ENCODE measurements at places on chromosomes 6 and 20.

DNA sequence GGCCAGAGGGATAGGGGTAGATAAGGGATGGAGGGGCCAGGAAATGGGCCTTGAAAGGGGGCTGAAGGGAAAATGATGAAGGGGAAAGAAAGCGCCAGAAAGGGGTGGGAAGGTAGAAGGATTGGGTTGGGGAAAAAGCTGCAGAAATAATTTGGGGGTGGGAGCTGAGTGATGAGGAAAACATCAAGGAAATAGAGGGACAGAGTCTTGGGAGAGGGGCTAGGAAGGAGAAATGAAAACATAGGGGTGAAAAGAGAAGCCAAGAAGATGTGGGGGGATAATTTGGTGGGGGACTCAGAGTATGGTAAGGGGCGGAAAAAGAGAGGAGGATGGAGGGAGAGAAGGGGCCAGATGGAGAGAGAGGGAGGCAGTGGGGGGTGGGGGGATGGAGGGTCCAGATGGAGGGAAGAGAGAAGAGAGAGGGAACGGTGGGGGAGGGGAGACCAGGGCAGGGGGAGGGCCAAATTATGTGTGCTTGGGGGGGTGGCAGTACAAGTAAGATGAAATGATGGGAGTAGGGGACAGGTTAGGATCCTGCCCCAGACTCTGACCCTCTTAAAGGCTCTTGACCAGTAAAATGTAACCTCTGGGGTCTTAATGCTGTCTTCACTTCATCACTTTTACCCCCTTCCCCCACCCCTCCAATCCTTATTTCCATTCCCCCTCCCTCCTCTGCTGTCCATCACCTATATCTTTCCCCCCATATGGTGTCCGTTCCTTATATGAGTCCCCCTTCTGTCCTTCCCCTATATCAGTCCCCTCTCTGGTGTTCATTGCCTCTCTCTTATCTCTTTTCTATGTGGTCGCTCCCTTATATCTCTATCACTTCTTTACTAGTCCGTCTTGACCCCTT is 852 bp downstream of the SYNGAP1 start:
- DNase-seq, result no peak

DNA sequence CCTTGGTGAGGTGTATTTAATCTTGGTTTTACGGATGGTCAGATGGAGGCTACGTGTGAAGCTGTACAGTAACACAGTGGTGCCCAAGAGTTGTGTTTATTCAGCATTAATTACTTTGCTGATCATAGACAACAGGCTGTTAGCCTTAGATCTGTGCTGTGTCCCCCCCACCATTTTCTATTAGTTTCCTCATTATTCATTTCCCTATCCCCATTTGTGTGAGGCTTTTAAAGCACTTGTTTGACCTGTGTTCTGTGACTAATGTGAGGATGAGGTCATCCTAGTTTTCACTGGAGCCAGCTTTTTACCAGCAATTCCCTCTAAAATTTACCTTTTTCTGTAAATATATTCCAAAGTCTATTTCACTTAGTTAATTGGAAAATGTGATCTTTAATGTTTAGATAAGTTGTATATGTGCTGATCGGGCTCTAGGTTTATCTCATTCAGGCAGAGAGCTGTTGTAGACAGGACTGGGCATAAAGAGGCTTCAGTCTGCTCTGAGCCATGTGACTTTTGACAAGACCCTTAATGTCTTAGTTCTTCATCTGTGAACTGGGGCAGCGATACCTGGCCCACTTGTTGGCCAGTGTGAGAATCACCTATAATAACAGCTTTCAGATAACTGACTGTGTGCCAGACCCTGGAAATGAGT is 8.4 kb downstream of the MAPRE1 start:
- DNase-seq, result no peak

GRCh38 chr6:129844118-129844891 is 16.8 kb downstream of the TMEM244 start:
- no peak for DNase-seq

- no peak for DNase-seq
Measured at GRCh38 chr6:115241373-115241772, 819.3 kb downstream of the FRK start.

DNA sequence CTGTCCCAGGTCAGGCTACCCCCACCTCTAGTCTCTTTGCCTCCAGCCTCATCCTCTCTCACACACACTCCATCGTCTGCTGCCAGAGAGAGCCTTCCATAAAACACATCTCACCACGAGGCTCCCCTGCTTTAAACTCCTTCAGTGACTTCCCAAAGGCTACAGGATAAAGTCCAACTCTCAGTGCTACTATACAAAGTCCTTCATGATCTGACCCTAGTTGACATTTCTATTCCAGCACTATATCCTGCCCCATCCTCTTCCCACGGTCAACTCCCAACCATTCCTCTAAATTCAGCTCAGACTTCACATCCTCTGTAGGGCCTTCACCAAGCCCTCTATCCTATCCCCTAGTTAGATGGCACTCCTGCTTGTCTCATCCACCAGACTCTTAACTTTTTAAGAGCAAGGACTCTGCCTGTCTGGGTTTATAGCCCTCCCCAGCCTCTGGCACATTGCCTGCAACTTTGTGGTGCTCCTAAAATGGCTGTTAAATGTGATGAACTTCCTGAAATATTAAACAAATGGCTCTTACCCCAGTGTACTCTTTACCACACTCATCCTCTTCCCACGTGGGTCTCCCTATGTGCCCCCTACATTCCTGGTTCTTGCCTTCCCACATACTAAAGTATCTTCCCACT is 36.1 kb downstream of the KIF16B start:
- DNase-seq, result no peak

- DNase-seq, result no peak
Measured at GRCh38 chr20:62623488-62624324, 18.6 kb upstream of the SLCO4A1 start.

DNA sequence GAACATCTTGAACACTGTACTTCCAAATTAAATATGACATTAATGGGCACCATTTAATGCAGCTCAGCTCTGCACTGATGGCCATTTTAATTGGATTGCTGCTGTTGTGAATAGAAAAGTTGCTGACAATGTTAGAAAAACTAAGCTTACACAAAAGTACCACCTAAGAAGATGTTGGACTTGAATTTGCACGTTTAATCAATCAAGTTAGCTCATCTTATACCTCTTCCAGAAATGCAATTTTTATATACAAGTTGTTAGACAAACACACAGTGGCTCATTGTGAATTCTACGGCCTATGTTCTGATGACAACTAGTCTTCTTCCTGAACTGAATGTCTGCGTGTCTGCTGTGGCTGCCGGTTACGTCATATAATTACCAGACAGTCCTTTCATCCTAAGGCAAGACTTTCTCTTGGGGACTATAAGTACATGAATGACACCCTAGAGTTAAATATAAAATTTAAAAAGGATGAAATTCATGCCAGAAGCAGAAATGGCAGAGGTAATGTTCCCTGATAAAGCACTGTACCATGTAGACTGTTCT is 330.2 kb downstream of the EPM2A start:
- DNase-seq, result no peak

DNA sequence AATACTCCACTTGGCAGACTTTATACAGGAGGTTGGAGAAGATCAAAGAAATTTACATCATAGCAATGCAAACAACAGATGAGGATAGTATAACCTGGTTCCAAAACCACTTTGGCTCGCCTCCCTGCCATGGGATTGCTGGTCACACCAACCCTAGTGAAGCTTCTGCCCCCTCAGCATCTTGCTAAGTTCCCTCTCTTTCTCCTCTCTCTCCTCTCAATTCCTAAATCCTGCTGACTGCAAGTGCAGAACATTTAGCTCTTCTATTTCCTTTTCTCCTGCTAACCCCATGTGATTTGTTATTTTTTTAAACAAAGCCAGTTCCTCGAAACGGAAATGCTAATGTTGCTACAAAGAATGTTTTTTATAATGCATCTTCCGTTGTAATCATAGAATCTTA is 50.3 kb upstream of the LY86 start:
- DNase-seq, result no peak

DNA sequence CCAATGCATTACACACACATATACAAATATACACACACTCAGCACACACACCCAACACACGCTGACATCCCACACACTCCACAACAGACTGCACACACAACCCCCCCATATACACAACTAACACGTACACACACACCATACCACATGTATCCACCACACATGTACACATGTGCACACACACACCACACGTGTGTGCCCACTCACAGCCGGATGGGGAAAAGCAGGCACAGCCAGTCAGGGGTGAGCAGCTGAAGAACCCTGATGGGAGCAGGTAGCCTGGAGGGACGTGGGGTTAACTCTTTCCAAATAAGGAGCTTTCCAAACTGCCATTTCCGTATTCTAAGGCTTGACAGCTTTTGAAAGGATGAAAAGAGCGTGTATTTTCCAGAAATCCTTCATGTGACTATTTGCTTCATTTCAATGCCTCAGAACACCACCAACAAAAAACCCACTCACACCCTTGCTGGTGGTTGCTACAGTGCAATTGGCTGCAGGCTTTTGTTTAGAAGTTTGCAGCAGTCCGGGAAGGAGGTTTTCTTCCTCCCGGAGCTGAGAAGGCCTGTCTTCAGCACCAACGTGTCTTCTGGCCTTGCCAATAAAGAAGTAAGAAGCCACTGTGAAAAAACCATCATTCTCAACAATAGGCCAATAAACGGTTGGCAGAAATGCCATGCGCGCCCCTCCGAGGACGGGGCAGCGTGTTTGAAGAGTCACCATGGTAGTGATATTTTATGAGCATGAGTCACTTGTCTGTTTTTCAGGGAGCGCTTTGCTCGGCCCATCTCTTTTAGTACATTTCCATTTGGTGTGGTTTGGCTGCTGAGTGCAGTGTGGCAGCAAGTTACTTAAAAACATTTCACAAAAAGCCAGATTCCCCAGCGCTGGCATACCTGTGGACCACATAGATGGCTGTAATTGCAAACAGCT is 131.3 kb upstream of the GMDS start:
- no peak for DNase-seq

- no peak for DNase-seq
Measured at GRCh38 chr6:51614725-51615124, 472.7 kb downstream of the PKHD1 start.

GRCh38 chr6:161463071-161463470 is 189.2 kb upstream of the AGPAT4 start:
- no peak for DNase-seq

DNA sequence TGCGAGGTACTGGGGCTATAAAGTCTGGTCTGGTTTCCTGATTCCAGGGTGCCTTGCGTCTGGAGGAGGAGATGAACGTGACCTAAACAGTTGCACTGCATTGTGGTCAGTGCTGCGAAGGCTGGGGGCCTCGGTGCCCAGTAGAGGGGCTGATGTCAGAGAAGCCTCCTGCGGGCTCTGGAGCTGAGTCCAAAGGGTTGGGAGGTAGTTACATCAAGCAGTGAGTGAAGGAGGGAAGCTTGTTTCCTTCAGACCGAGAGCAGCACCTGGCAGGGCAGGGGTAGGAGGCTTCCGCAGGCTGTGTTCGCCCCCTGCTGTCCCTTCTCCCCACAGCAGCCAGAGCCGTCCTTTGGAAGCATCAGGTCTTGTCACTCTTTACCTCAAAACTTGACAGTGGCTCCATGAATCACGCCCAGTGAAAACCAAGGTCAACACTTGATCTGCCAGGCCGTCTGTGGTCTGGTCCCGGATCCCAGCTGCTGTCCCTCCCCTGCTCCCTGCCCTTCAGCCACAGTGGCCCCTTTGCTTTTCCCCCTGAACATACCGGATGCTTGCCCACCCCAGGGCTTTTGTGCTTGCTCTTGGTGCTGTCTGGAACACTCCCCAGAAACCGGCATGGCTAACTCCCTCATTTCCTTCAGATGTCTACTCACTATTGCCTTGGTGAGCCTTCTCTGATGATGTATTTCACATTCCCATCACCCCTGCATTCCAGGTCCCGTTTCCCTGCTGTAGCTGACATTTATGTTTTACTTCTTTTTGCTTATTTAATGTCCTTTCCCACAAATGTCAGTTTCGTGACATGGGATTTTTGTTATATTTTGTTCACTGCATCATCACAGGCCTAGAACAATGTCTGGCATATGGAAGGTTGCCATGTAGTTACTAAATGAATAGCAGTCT is 7.0 kb downstream of the DYNLRB1 start:
- DNase-seq, result no peak

- DNase-seq, result no peak
Measured at GRCh38 chr6:109507490-109508072, 24.6 kb upstream of the ZBTB24 start.
